ENCODE measurements at places on chromosomes 1 and 21. TPM values are rescaled to one million over a fixed set of nuclear protein-coding genes. Genes with fewer than 3 reads are reported as not detected.
A peak's percentile ranks its signal among the peaks of the same experiment; 100 is the strongest.

DNA sequence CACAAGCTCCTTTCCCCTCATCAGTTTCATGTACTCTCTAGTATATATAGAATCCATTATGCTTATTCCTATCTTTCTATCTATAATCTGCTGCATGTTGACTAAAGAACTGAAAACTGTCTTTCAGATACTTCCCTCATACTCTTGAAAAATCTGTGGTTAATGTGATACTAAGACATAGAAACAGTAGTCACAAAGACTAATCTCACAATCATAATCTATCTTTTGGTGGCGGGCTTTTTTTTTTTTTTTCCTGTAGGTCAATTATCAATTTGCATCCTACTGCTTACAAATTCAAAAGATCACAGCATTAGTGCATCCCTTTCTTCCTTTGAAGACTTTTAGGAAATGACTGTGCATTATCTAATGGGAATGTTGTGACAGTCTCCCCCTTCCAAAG, 4.7 kb downstream of the UBR4 start:
- H3K27ac ChIP-seq = no peak overlapping the region
- DNase-seq = no peak
- H3K36me3 ChIP-seq = peaks cover 50% of the 10 kb centered on the region
- H3K4me3 ChIP-seq = no peak overlapping the region
- H3K4me1 ChIP-seq = peaks cover 66% of the 10 kb centered on the region
- H3K27me3 ChIP-seq = no peaks in the 10 kb centered on the region

The ACTL8 gene
- not detected for total RNA-seq

DNA sequence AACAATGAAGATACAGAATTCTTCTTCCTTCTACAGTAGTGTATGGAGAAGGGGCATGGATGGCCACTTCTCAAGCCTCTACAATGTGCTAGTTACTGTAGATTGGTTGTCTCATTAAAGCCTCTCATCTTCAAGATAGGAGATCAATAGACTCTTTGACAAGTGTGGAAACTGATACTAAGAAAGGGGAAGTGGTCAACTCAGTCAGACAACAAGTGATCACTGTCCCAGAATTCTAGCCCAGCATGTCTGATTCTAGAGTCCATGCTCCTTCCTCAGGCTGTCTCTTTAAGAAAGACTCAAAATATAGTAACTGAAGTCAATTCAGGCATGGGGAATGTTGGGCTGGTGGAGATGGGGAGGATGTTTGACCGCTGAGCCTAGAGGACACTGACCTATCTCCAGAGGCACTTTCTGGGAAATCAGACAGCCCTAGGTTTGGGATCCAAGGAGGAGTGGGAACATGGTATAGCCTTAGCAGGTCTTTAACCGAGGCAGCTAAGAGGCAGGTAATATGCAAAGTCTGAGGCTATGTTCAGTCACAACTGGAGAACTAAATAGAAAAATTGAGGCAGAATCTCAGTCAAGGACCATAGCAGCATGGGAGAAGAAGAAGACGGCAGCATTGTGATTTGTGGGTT, 39.3 kb upstream of the EYA3 start:
- H3K27me3 ChIP-seq = no peaks in the 10 kb centered on the region
- peak overlapping the region; percentile 69 for H3K27ac ChIP-seq
- no peak for DNase-seq
- H3K4me1 ChIP-seq = peaks cover 47% of the 10 kb centered on the region

- peaks cover 2% of the 10 kb centered on the region for H3K4me1 ChIP-seq
- H3K27me3 ChIP-seq = no peaks in the 10 kb centered on the region
- no peak overlapping the region for H3K4me3 ChIP-seq
- no peak overlapping the region for H3K27ac ChIP-seq
- no peak for DNase-seq
Measured at GRCh38 chr1:35762141-35762540, 7.6 kb downstream of the CLSPN start.

All from activated B cell treated with CpG ODN at 0.5 μM for 24 hours (primary cell).